ENCODE measurements at places on chromosomes 7 and 10. TPM values are rescaled to one million over a fixed set of nuclear protein-coding genes. Genes with fewer than 3 reads are reported as not detected.

Gene GAD2
- total RNA-seq: not detected

Gene RNF148
- total RNA-seq: not detected

Gene NME8
- not detected for total RNA-seq

GRCh38 chr7:36192877-36193276 is 39.8 kb downstream of the EEPD1 start:
- no peak overlapping the region for H3K4me3 ChIP-seq
- H3K4me1 ChIP-seq: no peaks in the 10 kb centered on the region
- H3K27ac ChIP-seq: no peak overlapping the region
- no peaks in the 10 kb centered on the region for H3K36me3 ChIP-seq
- DNase-seq: no peak
- H3K27me3 ChIP-seq: no peaks in the 10 kb centered on the region

GRCh38 chr7:9029681-9030530 is 596.5 kb downstream of the NXPH1 start:
- no peak overlapping the region for H3K4me3 ChIP-seq
- no peaks in the 10 kb centered on the region for H3K36me3 ChIP-seq
- no peaks in the 10 kb centered on the region for H3K27me3 ChIP-seq
- no peak overlapping the region for H3K27ac ChIP-seq
- no peak for DNase-seq

DNA sequence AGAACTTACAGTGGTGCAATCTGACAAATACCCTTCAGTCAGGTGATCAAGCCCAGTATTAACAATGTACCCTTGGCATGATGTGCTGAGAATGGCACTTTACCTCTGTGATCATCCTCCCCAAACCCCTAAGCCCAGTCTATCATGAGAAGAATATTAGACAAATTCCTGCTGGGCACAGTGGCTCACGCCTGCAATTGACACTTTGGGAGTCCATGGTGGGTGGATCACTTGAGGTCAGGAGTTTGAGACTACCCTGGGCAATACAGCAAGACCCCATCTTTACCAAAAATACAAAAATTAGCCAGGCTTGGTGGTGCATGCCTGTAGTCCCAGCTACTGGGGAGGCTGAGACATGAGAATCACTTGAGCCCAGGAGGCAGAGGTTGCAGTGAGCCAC is 7.4 kb upstream of the CUL2 start:
- no peak overlapping the region for H3K27ac ChIP-seq
- no peak for DNase-seq
- no peaks in the 10 kb centered on the region for H3K4me1 ChIP-seq
- H3K27me3 ChIP-seq: peaks cover 21% of the 10 kb centered on the region

DNA sequence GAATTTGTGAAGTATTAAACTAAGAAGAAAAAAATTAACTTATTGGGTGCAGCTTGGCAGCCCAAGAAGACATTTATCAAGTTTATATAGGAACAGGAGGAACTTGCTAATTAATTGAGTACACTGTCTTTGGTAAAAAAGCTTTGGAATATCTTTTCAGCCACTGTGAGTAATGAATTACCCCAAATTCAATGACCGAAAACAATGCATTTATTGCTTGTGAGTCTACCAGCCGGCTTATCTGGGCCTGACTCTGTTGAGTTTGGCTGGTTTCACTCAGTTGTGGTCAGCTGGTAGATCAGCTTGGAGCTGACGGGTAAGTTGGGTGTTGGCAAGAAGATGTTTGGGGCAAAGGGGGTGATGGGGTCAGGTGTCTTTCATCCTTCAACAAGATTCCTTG is 11.6 kb downstream of the GNG11 start:
- no peak for DNase-seq
- no peak overlapping the region for H3K4me3 ChIP-seq
- no peaks in the 10 kb centered on the region for H3K4me1 ChIP-seq
- H3K27ac ChIP-seq: no peak overlapping the region
- H3K36me3 ChIP-seq: no peaks in the 10 kb centered on the region

GRCh38 chr10:122949296-122949695 is 4.7 kb downstream of the C10orf88 start:
- DNase-seq: no peak
- H3K36me3 ChIP-seq: peaks cover 41% of the 10 kb centered on the region
- H3K4me3 ChIP-seq: no peak overlapping the region
- peaks cover 27% of the 10 kb centered on the region for H3K4me1 ChIP-seq
- H3K27me3 ChIP-seq: no peaks in the 10 kb centered on the region

GRCh38 chr7:25839084-25839769 is 312.8 kb upstream of the NFE2L3 start:
- peaks cover 18% of the 10 kb centered on the region for H3K27me3 ChIP-seq
- no peak overlapping the region for H3K27ac ChIP-seq
- DNase-seq: no peak
- no peaks in the 10 kb centered on the region for H3K4me1 ChIP-seq
- no peaks in the 10 kb centered on the region for H3K36me3 ChIP-seq

DNA sequence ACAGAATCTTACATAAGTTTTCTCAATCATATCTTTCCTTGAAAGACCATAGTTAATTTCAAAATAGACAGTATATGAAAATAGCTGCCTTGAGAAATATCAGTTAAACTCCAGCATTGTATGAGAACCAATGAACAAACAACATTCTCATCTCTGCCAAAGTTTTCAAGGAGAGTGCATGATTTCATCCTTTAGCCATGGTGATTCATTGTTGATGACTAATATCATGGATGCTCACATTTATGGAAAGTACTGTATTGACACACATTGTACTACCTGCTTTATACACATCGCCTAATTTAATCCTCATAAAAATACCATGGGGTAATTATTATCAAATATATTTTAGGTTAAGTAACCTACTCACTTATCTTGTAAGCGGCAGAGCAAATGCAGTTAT is 250.3 kb downstream of the CNTNAP2 start:
- H3K4me3 ChIP-seq: no peak overlapping the region
- no peaks in the 10 kb centered on the region for H3K27me3 ChIP-seq
- H3K4me1 ChIP-seq: no peaks in the 10 kb centered on the region
- H3K36me3 ChIP-seq: no peaks in the 10 kb centered on the region

Data from activated CD8-positive, alpha-beta T cell treated with anti-CD3 and anti-CD28 coated beads, Interleukin-2, amount 10 ng/mL, durations not matched to agents 7 days and 5 days (primary cell).